WTC11 (cell line): ENCODE measurements at places on chromosomes 2 and 18. TPM values are rescaled to one million over a fixed set of nuclear protein-coding genes. Genes with fewer than 3 reads are reported as not detected.
A peak's percentile ranks its signal among the peaks of the same experiment; 100 is the strongest.

DNA sequence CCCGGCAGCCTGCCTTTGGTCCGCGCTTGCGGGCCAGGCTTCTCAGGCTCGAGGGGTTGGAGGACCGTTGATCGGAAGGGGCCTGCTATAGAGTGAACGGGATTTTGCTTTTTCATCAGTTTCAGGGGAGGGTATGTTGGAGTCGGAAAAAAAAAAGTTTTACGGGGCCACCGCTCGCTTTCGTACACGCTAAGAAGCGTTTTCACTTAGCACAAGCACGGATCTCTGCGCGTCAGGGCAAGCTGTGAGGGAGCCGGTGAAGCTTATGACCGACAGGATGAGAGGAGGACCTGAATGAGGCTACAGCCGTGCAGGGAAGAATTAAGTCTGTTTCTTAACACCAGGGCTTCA is 443 bp downstream of the CPSF3 start:
- H3K27ac ChIP-seq = peak overlapping the region; percentile 95
- DNase-seq = no peak
- peaks cover 6% of the 10 kb centered on the region for H3K36me3 ChIP-seq
- peaks cover 9% of the 10 kb centered on the region for H3K4me1 ChIP-seq
- peaks cover 11% of the 10 kb centered on the region; the same call in 1 of the 2 replicates for H3K27me3 ChIP-seq
- no peak overlapping the region for H3K4me3 ChIP-seq

Gene GAL3ST2
- 0.73 to 0.98 TPM (median 0.78 TPM) in 3 replicates for total RNA-seq

Gene INPP5D
- total RNA-seq = 17.2 to 23.7 TPM (median 22.3 TPM) in 3 replicates

GRCh38 chr2:85457043-85457442 is 38.5 kb downstream of the SH2D6 start:
- H3K27me3 ChIP-seq = peaks cover 35% of the 10 kb centered on the region
- H3K27ac ChIP-seq = no peak overlapping the region
- DNase-seq = no peak
- no peaks in the 10 kb centered on the region for H3K36me3 ChIP-seq
- H3K4me1 ChIP-seq = peaks cover 47% of the 10 kb centered on the region
- H3K4me3 ChIP-seq = no peak overlapping the region

Gene EN1
- not detected in 3 replicates for total RNA-seq

Gene MAPK4
- total RNA-seq = 3.0 to 4.2 TPM (median 3.3 TPM) in 3 replicates

Gene UGT1A5
- total RNA-seq = not detected in 3 replicates

Gene RTP5
- total RNA-seq = not detected in 3 replicates

- peaks cover 56% of the 10 kb centered on the region for H3K4me1 ChIP-seq
- peaks cover 27% of the 10 kb centered on the region for H3K36me3 ChIP-seq
- no peak for DNase-seq
- no peak overlapping the region for H3K4me3 ChIP-seq
Observed at GRCh38 chr2:167860082-167860481, 387.3 kb downstream of the STK39 start.

DNA sequence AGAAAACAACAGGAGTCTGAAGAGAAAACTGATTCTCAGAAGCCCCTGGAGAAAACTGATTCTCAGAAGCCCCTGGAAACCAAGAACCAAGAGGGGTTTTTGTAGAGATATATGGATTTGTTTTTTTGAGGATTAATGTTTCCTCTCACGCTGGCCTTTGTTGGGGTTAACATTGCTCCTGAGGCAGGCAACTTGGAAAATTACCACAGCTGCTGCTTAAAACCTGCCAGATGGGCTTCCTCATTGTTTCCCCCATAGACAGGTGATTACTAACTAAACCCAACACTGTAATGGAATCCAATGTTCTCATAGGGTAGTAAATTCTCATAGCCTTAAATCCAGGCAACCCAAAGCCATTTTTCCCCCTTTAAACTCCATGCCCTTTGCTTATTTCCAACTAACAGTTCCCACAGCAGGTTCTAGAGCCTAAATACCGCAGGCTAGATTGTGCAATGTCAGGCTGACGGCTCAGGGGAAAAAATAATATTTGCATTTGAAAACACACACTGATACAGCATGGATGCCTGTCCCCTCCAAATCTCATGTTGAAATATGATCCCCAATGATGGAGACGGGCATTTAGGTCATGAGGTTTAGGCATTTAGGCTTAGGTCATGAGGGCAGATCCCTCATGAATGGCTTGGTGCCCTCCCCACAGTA is 272.3 kb upstream of the PKDCC start:
- no peak overlapping the region for H3K4me3 ChIP-seq
- no peak for DNase-seq
- H3K36me3 ChIP-seq = peaks cover 8% of the 10 kb centered on the region
- H3K4me1 ChIP-seq = peaks cover 34% of the 10 kb centered on the region

GRCh38 chr2:174717273-174717672 is 47.0 kb downstream of the CHRNA1 start:
- no peak for DNase-seq
- H3K36me3 ChIP-seq = peaks cover 4% of the 10 kb centered on the region; the same call in 1 of the 2 replicates
- no peaks in the 10 kb centered on the region for H3K27me3 ChIP-seq
- H3K4me1 ChIP-seq = no peaks in the 10 kb centered on the region

Gene ZNF236
- 19.9 to 23.4 TPM (median 20.6 TPM) in 3 replicates for total RNA-seq

DNA sequence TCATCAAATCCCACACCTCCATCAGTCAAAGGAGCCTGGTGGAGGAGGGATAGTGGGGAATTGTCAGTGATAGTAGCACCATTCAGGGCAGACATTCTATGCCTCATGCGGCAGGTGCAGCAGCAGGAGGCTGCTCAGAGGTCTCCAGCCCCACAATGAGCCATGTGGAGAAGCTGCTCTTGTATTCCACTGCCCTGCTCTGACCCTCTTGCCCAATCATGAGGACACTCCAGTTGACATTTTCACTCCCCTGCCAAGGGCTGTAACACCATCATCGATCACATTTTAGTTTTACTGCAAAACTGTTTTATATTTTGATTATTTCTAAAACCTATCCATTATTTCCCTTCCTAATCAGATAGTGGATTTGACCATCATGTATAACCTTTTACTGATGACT is 487.6 kb upstream of the KLHL29 start:
- H3K36me3 ChIP-seq = no peaks in the 10 kb centered on the region
- H3K27me3 ChIP-seq = no peaks in the 10 kb centered on the region; the same call in 1 of the 2 replicates
- no peaks in the 10 kb centered on the region for H3K4me1 ChIP-seq
- H3K4me3 ChIP-seq = no peak overlapping the region
- H3K27ac ChIP-seq = no peak overlapping the region

Gene TMEM185B
- total RNA-seq = 9.9 to 14.9 TPM (median 14.3 TPM) in 3 replicates

- no peak overlapping the region for H3K4me3 ChIP-seq
- no peak for DNase-seq
- no peak overlapping the region for H3K27ac ChIP-seq
- no peaks in the 10 kb centered on the region; the same call in 1 of the 2 replicates for H3K27me3 ChIP-seq
- peaks cover 8% of the 10 kb centered on the region; the same call in 1 of the 2 replicates for H3K36me3 ChIP-seq
Observed at GRCh38 chr18:62987859-62988258, 272.5 kb downstream of the PHLPP1 start.

- H3K4me3 ChIP-seq = no peak overlapping the region
- H3K4me1 ChIP-seq = peaks cover 24% of the 10 kb centered on the region
- no peaks in the 10 kb centered on the region for H3K36me3 ChIP-seq
- H3K27ac ChIP-seq = no peak overlapping the region
Observed at GRCh38 chr2:132412021-132412420, 4.6 kb upstream of the GPR39 start.

- DNase-seq = no peak
- H3K27ac ChIP-seq = no peak overlapping the region
- no peak overlapping the region for H3K4me3 ChIP-seq
- no peaks in the 10 kb centered on the region for H3K27me3 ChIP-seq
Observed at GRCh38 chr18:13622751-13623150, 103.6 kb downstream of the FAM210A start.

- peak; percentile 66 for DNase-seq
- no peak overlapping the region for H3K27ac ChIP-seq
- peaks cover 11% of the 10 kb centered on the region for H3K36me3 ChIP-seq
- H3K4me1 ChIP-seq = peaks cover 7% of the 10 kb centered on the region; the same call in 1 of the 2 replicates
Observed at GRCh38 chr18:34322365-34323289, 97.9 kb upstream of the NOL4 start.
